Activated CD4-positive, alpha-beta T cell treated with anti-CD3 and anti-CD28 coated beads, Interleukin-10, Interleukin-2, amounts not matched to agents 100 ng/mL and 50 ng/mL, durations not matched to agents 16 hours and 8 hours (primary cell): ENCODE measurements at places on chromosomes 2 and 18.

DNA sequence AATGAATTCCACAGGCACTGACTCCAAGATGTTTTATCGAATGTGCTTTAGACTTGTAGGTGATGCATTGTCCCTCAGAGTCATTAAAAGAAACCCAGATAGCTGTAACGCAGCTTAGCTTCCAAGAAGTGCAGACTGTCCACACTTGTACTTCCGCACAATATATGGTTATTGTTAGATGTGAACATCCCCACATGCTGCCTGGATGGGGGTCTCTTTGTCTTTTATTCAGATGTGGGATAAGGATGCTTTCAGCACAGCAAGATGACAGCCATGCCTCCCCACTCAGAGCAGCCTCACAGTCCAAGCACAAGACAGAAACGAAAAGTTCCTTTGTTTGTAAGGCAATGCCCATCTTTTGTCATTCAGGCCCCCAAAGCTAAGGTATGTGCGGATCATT, 416.6 kb downstream of the HRH4 start:
- no peak for DNase-seq

GRCh38 chr2:217853301-217853881, 149.4 kb downstream of the TNS1 start:
- DNase-seq: no peak

DNA sequence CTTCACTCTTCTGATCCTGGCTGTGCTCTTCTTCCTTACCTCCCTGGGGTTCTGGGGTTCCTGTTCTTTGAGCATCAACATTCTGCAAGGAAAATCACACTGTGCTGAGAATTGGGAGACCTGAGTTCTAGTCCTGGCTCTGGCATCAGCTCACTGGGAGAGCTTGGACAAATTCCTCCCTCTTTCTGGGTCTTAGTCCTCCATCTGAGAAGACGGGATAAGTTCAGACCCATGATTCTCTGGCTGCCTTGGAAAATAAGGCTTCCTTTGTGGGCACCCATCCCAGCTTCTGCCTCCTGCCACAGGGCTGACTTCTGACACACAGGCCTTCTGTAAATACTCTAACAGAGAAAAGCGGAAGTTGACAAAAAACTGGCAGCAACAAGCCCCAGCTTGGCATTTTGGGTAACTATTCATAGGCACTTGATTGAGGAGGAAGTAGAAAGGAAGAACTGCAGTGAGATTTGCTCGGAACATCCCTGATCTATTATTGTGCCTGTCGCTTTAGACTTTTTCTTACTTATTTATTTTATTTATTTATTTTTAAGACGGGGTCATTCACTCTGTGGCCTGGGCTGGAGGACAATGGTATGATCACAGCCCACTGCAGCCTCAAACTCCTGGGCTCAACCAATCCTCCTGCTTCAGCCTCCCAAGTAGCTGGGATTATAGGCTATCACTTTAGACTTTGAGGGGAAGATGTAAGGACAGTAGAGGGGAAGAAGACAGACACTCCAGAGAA, 7.9 kb downstream of the PCBP1 start:
- DNase-seq: peak; percentile 81

DNA sequence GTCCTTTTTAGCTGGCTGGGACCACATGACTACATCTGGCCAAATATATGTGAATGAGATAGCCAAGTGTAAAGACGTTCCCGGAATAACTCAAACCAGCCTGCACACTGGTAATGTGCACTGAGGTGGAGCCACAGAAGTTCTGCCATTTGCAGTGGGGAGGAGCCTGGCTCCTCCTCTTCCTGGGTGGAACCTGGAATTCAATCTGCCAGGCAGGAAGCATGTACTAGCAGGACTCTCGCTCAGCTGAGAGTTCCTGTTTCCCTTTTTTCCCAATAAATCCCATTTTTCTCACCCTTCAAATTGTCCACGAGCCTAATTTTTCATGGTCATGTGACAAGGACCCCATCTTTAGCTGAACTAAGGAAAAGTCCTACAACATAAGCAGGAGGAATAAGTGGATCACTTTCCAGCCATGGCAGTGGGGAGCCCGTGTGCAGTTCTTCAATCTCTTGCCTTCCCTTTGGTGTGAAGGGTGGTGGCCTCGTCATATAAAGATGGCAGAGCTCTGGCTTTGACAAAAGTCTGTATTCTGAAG, 183.2 kb downstream of the UXS1 start:
- DNase-seq: no peak

DNA sequence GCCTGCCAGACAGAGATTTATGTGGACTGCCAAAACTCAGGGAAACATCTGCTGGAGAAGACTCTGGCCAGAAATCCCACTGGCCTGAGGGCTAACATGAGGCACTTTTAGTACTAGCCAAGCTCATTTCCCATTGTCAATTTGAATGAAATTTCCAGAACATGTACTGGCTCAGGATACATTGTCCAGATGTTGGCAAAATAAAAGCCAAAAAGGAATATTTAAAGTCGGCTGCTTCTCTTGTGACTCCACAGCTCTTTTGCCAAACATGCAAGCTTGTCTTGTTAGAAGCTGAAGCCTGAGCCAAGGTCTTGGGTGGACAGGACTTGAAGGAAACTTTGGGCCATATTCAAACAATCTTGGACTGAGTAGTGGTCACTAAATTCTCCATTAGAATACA, 215.5 kb downstream of the NCKAP5 start:
- DNase-seq: no peak

DNA sequence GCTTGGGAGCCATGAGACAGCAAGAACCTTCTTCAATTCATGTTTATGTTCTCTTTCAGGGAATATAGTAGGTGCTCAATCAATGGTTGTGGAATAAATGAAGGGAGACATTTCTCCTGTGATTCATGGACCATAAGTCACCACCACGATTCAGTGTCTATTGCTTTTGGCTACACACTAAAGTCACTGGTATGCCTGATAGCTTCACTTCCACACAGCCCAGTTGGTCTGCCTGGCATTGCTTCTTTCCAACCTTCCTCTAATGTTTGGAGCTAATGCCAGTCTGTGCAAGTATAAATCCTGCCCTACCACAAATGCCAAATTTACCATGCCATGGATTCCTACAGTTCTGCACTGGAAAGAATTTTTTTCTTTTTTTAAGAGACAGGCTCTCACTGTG, 1.3 kb upstream of the CXCR1 start:
- no peak for DNase-seq

DNA sequence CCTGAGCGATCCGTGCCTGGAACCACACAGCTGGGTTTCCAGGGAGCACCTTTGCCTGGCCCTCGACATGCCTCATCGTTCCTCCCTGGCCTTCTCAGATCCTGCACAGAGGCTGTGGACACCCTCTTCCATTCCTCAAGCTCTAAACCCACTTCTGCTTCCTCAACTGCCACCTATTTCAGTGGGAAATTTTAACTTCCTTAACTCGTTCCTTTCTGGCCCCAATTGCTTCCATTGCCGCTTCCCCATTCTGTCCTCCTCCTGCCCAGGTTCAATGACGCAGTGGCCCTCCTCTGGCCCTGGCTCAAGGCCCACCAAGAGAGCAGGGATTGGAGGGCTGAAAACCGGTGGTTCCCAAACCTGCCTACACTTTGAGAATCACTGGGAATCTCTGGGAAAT, 4.8 kb upstream of the B3GNT7 start:
- no peak for DNase-seq
